ENCODE measurements at places on chromosomes 16 and 17. TPM values are rescaled to one million over a fixed set of nuclear protein-coding genes. Genes with fewer than 3 reads are reported as not detected.

DNA sequence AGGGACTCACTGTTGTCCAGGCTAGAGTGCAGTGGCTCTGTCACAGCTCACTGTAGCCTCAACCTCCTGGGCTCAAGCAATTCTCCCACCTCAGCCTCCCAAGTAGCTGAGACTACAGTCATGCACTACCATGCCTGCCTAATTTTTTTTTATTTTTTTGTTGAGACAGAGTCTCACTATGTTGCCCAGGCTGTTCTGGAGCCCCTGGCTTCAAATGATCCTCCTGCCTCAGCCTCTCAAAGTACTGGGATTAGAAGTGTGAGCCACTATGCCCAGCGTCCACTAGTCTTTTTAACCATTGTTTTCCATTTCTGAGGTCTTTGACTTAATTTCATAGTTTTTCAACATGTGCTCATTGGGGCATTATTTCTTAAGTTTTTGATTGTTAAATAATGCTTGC, 13.5 kb downstream of the NSRP1 start:
- DNase-seq: no peak

DNA sequence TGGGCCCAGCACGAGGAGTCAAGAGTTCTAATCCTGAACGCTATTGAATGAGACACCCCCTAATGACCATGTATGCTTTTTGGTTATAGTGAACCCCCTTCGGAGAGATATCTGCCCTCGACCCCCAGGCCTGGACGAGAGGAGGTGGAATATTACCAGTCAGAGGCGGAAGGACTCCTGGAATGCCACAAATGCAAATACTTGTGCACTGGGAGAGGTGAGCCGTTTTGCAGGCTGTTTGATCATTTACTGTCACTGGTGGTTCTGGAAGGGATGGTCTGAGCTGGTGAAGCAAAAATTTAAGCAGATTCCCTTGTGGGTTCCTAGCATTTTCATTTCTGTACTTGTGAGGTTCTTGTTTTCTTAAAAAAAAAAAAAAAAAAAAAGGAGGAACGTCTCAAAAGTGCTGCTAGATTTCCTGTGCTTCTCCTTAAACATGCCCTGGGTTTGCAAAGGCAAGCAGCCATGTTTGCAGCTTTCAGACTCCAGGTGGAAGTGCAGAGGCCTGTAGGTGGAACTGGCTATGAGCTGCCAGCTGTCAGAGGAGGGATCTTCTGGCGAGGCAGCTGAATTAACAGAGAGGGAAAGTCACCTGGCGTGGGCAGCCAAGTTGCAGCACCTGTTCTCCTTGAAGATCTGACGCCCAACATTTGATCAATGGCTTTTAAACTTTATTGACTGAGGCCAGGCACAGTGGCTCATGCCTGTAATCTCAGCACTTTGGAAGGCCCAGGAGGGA, 3.5 kb downstream of the MARVELD3 start:
- no peak for DNase-seq

GRCh38 chr16:87047221-87048037, 269.8 kb downstream of the C16orf95 start:
- DNase-seq: no peak

Gene SLC2A4
- 1.7 TPM for total RNA-seq
